ENCODE measurements at places on chromosomes 11 and 22. TPM values are rescaled to one million over a fixed set of nuclear protein-coding genes. Genes with fewer than 3 reads are reported as not detected.

PGA5 gene
- polyA plus RNA-seq = not detected

RAG1 gene
- polyA plus RNA-seq = 0.08 TPM

OR56A1 gene
- not detected for polyA plus RNA-seq

FDX1 gene
- polyA plus RNA-seq = 4.0 TPM

MMP13 gene
- polyA plus RNA-seq = 0.12 TPM

ALDH3B2 gene
- not detected for polyA plus RNA-seq

DNA sequence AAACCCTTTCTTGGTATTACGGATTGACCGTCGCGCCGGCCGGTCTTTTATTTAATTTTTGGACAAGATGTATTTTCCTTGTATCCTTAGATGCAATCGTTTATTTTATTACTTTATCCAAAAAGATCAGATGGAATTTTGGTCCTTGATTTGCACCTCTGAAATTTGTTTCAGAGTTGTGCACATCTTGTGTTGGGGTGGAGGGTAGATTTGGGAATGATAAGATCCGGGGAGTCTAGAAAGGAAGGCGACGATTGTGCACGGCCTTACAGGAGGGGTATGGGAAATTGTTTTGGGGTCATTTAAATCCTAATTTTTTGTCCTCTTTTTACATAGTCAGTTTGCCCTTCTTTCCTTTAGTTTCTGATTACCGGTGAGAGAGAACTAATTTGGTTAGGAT, 1.4 kb downstream of the KDM2A start:
- no peaks in the 10 kb centered on the region for H3K36me3 ChIP-seq
- H3K4me3 ChIP-seq = peak overlapping the region; percentile 82
- H3K27me3 ChIP-seq = no peaks in the 10 kb centered on the region
- DNase-seq = no peak
- peak overlapping the region; percentile 67 for H3K27ac ChIP-seq

GRCh38 chr11:62457478-62457877, 38.6 kb downstream of the SCGB1A1 start:
- DNase-seq = no peak
- no peak overlapping the region for H3K4me3 ChIP-seq
- H3K27ac ChIP-seq = no peak overlapping the region
- H3K27me3 ChIP-seq = no peaks in the 10 kb centered on the region
- peaks cover 9% of the 10 kb centered on the region for H3K4me1 ChIP-seq

DNA sequence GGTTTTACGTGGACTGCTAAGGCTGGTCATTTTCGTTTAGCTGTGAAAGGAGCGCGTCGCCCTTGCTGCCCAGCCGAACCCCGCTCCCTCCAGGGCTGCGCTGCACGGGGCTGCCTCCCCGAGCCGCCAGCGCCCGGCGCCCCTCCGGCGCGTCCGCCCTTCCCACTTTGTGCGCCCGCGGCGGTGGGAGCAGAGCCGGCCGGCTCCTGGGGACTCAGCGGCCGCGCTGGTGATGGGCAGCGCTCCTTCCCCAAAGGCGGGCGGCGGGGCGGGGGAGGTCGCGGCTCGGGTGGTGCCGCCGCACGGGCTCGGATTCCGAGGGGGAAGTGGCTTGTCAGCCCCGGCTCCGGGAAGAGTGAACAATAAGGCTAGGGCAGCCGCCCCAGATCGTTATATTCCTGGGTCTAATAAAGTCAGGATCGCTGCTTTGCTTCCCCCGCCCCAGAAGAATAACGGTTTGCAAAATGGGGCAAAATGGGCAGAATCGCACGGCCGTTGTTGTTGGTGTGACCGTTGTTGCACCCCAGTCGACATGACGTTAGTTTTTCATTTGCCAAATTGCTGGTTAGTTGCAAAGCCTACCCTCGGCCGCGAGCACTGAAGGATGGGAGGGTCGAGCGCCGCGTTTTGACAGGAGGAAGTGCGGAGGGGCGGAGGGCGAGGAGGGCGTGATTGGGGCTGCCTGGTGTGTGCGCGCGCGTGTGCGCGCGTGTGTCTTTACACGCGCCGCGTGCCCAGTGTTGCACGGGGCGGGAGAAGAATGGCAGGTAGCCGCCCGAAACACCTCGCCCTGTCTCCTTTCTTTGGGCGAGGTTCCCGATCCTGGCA, 745 bp downstream of the NCAM1 start:
- no peaks in the 10 kb centered on the region for H3K27me3 ChIP-seq
- no peak overlapping the region for H3K27ac ChIP-seq
- DNase-seq = peak; percentile 73
- H3K4me3 ChIP-seq = peak overlapping the region; percentile 95
- peaks cover 16% of the 10 kb centered on the region for H3K4me1 ChIP-seq
- no peaks in the 10 kb centered on the region for H3K36me3 ChIP-seq

DNA sequence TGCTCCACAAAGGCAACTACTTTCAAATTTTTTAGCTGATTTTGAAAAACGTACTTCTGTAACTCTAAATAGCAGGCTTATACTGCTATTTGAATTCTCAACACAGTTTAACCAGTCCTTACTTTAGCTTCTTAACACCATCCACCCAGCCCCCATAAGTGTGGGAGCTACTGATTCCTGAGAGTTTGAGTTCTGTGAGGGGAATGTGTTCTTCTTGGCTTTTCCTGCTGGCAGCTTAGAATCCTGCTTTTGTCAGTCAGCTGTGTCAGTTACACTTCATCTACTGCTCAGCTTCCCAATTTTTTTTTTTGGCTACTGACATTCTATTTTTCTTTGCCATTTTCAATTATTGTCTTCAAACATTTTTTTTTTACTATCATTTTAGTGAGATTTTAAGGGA, 440.4 kb downstream of the INSC start:
- H3K4me3 ChIP-seq = no peak overlapping the region
- no peak overlapping the region for H3K27ac ChIP-seq
- H3K36me3 ChIP-seq = no peaks in the 10 kb centered on the region
- peak; percentile 28 for DNase-seq
- no peaks in the 10 kb centered on the region for H3K27me3 ChIP-seq

DNA sequence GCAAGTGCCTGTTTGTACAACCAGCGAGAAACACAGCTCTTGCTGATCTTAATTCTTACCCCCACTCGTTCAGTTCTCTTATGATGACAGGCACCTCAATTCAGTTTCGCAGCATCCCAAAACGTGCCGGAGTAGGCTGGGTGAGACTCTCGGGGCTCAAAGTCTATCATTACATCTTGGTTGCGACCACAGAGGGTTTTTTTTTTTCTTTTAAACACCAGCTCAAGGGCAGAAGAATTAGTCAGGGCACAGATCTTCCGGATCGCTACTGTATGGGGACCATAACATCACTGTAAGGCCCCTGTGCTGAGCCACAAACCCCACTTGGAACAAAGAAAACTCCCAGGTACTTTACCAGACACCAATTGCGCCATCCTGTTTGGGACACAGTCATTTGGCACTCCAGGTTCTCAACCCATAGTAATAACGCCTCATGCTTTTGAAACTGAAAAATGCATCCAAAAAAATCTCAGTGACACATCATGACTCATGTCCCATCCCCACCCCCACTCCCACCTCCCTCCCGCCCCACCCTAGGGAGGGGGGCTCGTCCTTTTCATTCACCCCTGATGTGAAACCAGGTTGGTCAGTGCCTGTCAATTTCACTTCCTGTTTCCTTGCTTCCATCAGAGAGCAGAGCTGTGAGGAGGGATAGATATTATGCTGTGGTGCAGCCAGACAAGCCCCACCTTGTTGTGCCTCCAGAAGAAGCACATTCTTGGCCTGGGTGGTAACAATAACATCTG, 41.0 kb upstream of the CD5 start:
- DNase-seq = no peak
- H3K36me3 ChIP-seq = no peaks in the 10 kb centered on the region
- no peak overlapping the region for H3K27ac ChIP-seq
- H3K4me1 ChIP-seq = 0 out of 2 replicates have a peak, but pooled peaks cover 5% of the 10 kb centered on the region

- H3K4me1 ChIP-seq = no peaks in the 10 kb centered on the region
- H3K4me3 ChIP-seq = no peak overlapping the region
- no peaks in the 10 kb centered on the region for H3K27me3 ChIP-seq
Observed at GRCh38 chr11:68923614-68924013, 19.9 kb downstream of the IGHMBP2 start.

DNA sequence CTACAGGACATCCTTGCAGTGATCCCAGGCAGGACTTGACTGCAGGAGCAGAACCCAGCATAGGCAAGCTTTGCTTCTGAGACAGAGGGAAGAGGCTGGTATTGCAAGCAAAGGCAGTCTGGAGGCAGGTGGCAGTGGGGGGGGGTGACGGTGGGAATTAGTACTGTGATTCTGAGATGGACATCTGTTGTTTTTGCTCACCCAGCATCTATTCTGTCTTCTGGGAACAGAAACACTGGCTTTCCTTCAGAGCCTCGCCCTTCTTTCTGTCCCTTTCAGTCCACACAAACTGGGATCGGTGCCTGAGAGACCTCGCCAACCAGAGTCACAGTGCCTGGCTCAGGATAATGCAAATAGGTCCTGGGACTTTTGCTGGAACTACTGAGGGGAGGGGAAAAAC, 31.2 kb upstream of the RASL10A start:
- H3K27me3 ChIP-seq = no peaks in the 10 kb centered on the region
- peaks cover 20% of the 10 kb centered on the region for H3K4me1 ChIP-seq
- no peak overlapping the region for H3K4me3 ChIP-seq
- DNase-seq = no peak
- peaks cover 24% of the 10 kb centered on the region for H3K36me3 ChIP-seq
- H3K27ac ChIP-seq = peak overlapping the region; percentile 66

DNA sequence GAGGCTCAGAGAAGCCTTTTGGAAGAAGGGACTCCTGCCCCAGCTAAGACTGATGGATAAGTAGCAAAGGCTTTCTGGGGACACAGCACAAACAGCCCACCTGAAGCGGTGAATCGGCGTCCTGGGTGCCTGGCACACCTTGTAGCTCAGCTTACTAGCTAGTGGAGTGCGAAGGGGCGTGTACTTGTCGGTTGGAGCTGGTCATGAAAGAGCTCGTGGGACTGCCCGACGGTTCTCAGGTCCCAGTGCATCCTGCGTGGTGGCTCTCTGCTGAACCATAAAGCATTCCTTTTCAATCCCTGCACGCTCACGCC, 690 bp upstream of the UVRAG start:
- no peaks in the 10 kb centered on the region for H3K36me3 ChIP-seq
- no peak for DNase-seq
- H3K4me3 ChIP-seq = peak overlapping the region; percentile 95

DNA sequence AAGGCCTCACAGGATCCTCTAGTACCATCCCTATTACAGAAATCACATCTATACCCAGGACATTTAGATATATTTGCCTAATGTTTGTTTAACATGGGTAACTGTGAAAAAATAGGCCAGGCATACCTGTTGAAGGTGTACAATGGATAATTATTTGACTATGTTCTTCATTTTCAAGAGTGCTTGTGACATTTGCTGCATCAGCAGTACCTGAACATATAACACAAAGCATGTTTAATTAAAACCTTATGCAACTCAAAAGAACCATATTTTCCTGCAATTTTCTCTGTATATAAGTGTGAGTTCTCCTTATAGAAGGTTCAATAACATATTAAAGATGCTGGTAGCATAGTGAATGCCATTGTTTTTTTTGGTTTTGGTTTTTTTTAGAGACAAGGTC, 8.5 kb upstream of the CCDC34 start:
- H3K4me1 ChIP-seq = peaks cover 7% of the 10 kb centered on the region
- no peaks in the 10 kb centered on the region for H3K27me3 ChIP-seq
- no peak overlapping the region for H3K27ac ChIP-seq
- H3K36me3 ChIP-seq = peaks cover 17% of the 10 kb centered on the region
- DNase-seq = no peak

DNA sequence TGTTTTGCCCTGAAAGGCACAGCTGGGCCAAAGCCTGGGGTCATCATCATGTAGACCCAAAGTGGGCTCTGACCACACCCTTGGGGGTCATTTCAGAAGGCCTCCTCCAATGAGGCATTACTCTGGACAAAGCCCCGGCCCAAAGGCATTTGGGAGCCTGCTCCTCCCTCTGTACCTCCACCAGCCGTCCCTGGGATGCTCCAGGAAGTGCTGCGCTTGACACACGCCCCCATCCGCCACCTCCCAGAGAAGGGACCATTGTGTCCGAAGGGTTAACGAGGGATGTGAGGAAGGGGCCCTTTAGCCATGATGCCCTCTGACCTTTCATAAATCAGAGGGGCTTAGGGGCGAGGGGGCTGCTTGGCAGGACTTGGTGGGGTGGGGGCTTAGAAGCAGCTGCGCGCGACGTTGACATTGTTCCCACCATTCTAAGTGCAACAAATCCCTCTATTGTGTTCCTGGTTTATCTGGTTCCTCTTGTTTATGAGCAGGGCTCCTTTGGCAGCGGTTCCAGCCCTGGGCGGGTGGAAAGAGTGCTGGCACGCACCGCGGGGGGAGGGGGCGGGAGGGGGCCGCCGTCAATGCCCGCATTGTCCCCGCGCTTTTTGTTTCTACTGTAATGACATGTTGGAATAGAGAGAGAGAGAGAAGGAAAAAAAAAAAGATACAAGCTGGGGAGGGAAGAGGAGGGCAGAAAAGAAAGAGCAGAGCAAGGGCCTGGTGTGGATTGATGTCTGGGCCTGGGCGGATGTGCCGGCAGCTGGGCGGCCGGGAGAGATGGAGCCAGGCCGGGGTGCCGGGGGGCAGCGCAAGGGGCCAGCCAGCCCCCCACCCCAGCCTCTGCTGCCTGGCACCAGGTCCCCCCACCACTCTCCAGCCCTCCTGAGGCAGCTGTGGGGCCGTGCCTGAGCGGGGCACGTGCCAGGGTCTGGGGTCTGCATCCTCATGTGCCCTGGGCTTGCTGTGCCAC, 32.1 kb upstream of the SOX10 start:
- no peak for DNase-seq
- H3K4me3 ChIP-seq = no peak overlapping the region
- H3K27ac ChIP-seq = no peak overlapping the region
- no peaks in the 10 kb centered on the region for H3K4me1 ChIP-seq

All from SK-N-SH (cell line).